ENCODE measurements at places on chromosomes 4 and X.

DNA sequence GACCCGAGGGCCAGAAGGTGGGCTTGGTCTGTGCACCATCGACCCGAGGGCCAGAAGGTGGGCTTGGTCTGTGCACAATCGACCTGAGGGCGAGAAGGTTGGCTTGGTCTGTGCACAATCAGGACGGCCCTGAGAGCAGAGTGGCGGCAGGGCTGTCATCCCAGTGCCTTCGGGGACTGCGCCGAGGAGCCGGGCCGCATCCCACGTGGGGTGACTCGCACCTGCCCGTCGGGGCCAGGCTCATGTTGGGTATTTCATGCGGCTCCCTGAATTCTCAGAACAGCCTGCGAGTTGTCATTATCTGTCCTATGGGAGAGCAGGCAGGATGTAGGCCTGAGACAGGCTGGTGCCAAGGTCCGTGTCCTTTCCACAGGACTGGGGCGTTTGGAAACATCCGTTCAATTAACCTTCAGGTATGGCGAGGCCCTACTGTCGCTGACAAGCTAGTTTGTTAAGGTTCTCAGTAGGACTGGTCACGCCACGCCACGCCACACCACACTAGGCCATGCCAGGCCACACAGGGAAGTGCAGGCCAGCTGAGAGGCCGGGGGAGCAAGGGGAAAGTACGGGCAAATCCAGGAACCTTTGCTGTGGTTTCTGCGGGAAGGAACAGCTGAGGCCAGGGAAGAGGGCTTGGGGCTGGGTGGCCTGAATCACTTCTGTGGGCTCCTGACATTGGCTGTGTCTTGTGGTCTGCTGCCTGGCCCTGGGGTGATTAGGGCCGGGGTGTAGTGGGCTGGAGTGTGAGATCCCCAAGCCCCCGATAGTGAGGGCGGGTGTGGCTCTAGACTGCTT lies 182.9 kb downstream of the AFAP1 start:
- no peak for DNase-seq
- H3K27me3 ChIP-seq = no peaks in the 10 kb centered on the region
- no peak overlapping the region for H3K4me3 ChIP-seq
- peaks cover 16% of the 10 kb centered on the region for H3K36me3 ChIP-seq

- no peak overlapping the region for H3K27ac ChIP-seq
- H3K4me3 ChIP-seq = no peak overlapping the region
- H3K36me3 ChIP-seq = peaks cover 3% of the 10 kb centered on the region
- peaks cover 11% of the 10 kb centered on the region for H3K4me1 ChIP-seq
Measured at GRCh38 chr4:26723216-26723615, 137.4 kb upstream of the STIM2 start.

GRCh38 chr4:100708776-100709175 lies 191.0 kb upstream of the EMCN start:
- no peaks in the 10 kb centered on the region for H3K27me3 ChIP-seq
- H3K36me3 ChIP-seq = no peaks in the 10 kb centered on the region
- H3K27ac ChIP-seq = no peak overlapping the region
- peaks cover 3% of the 10 kb centered on the region for H3K4me1 ChIP-seq
- no peak for DNase-seq

- peaks cover 8% of the 10 kb centered on the region for H3K4me1 ChIP-seq
- H3K27ac ChIP-seq = no peak overlapping the region
- DNase-seq = no peak
- H3K4me3 ChIP-seq = no peak overlapping the region
- no peaks in the 10 kb centered on the region for H3K36me3 ChIP-seq
- H3K27me3 ChIP-seq = peaks cover 15% of the 10 kb centered on the region
Measured at GRCh38 chr4:54971474-54971950, 153.9 kb downstream of the KDR start.

- H3K27me3 ChIP-seq = peaks cover 32% of the 10 kb centered on the region
- no peak overlapping the region for H3K4me3 ChIP-seq
- no peak for DNase-seq
- H3K27ac ChIP-seq = no peak overlapping the region
- H3K4me1 ChIP-seq = no peaks in the 10 kb centered on the region
Measured at GRCh38 chrX:109967156-109967555, 35.8 kb upstream of the TMEM164 start.

GRCh38 chr4:14222377-14223029 lies 595.0 kb upstream of the BOD1L1 start:
- no peak overlapping the region for H3K27ac ChIP-seq
- no peak for DNase-seq
- no peaks in the 10 kb centered on the region for H3K4me1 ChIP-seq
- H3K36me3 ChIP-seq = no peaks in the 10 kb centered on the region
- no peaks in the 10 kb centered on the region for H3K27me3 ChIP-seq
- H3K4me3 ChIP-seq = no peak overlapping the region
